Effector memory CD8-positive, alpha-beta T cell (primary cell): ENCODE measurements at places on chromosomes 3 and 15.

GRCh38 chr3:43053291-43053690 is 52.6 kb downstream of the POMGNT2 start:
- no peak for DNase-seq

GRCh38 chr3:135458541-135459322 is 506.8 kb upstream of the PPP2R3A start:
- no peak for DNase-seq

DNA sequence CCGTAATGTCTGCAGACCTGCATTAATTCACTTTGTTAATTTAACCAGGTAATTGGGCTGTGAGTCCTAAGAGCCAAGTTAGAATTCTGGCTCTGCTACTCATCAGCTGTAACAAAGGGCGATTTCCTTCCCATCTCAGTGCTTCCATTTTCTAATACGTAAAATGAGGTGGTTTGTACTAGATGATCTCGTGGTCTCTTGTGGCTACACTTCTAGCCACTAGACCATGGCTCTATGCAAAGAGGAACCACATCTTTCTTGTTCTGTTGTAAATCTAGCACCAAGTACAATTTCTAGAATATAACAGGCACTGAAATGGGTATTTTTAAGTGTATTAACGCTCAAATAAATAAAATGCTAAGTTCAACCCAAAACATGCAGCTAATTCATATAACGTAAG is 174.4 kb upstream of the THBS1 start:
- DNase-seq = no peak

GRCh38 chr3:137024348-137024747 is 66.6 kb downstream of the IL20RB start:
- DNase-seq = no peak

DNA sequence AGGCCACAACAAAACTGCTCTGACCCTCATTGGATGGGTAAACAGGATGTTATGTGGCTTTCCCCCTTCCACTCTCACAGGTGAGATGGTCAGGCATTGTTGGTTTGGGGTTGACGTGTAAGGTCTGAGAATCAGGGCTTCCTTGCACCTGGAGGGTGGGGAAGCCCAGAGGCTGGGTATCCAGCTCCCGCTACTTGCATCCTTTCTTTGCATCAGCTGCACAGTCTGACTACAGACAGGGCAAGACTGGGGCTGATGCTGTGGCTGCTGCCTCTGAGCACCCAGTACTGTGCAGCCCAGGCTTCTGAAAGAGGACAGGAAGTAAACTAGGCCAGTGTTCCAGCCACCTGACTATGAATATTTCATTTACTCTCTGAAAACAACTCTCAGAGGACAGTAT is 58.0 kb upstream of the ATP2B2 start:
- DNase-seq = no peak

DNA sequence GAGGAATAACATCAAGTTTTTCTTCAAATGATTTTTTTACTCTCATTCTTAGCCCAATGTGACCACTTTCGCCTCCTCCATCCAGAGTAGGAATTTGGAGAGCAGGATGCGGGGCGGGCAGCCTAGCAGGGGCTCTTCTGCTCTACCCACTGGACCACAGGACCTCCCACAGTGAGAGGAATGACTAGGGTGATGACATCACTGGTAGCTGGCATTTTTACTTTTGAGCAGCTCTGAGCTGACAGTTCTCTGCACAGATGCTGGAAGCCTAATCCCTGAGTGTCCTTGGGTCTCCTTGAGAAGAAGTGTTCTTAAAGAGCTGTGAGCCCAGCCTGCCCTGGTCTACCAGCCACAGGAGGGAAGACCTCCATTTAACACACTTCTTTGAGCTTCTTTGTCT is 1.4 kb upstream of the HCN4 start:
- no peak for DNase-seq

GRCh38 chr3:120625159-120625586 is 29.0 kb downstream of the NDUFB4 start:
- no peak for DNase-seq

DNA sequence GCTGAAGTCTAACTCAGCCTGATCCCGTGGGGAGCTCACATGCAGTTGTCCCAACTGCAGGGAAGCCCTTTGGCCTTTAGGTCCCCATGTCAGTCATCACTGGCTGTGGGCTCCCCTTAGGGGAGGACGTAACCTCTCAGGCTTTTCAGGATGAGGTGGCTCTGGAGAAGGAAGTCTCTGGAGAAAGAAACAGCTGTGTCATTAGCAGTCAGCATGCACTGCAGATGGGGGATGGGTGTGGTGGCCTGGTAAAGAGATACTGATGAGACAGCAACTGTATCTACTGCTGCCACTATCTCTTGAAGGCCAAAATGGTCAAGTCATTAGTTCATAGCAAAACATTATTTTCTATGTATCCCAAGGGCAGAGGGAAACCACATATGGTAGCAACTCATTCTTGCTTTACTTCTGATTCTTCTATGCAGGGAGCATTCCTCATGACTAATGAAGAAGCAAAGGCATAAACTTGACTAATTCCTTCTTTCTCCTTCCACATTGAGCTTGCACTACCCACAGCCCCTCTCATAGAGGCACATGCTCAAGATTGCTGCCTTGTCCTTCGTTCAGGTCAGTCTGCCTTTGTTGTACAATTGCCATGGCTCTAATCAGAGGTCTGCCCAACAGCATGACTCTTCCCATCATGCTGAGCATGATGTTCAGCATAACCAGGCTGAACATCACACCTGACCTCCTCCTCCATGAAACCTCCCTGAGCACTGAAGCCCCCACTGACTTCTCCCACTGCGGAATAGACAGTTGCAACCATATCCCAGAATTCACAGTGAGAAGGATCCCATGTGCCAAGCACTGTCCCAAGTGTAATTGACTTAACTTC is 47.8 kb upstream of the TMEM158 start:
- DNase-seq = no peak

GRCh38 chr15:93089727-93090305 is 805 bp upstream of the RGMA start:
- no peak for DNase-seq

GRCh38 chr3:170632780-170633179 is 46.9 kb upstream of the SLC7A14 start:
- DNase-seq = no peak

DNA sequence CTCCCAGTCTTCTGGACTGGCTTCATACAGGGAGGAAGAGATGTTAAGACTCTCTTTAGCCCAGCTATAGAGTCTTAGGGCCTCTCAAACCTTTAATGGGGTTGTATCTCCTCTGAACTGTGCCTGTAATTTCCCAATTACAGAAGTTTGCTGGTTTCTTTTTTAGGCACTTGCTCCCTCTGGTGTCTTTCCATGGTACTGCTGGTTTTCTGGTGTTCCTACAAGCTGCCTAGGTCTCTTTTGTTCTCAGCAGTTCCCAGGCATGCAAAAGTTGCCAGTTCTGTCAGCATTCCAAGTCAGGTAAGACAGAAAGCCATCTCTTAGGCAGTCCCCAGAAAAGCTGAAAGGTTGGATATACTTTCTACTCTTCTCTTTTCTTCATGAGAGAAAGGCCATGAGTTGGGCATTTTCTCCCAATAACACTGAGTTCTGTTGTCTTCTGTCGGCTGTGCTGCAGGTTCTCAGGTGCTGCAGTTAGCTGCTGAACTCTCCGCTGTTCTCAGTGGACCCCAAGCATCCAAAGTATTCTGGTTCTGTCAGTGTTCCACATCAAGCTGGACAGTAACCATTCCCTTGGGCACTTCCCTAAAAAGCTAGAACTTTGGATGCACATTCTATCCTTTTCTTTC is 54.4 kb upstream of the EHHADH start:
- peak; percentile 38 for DNase-seq

DNA sequence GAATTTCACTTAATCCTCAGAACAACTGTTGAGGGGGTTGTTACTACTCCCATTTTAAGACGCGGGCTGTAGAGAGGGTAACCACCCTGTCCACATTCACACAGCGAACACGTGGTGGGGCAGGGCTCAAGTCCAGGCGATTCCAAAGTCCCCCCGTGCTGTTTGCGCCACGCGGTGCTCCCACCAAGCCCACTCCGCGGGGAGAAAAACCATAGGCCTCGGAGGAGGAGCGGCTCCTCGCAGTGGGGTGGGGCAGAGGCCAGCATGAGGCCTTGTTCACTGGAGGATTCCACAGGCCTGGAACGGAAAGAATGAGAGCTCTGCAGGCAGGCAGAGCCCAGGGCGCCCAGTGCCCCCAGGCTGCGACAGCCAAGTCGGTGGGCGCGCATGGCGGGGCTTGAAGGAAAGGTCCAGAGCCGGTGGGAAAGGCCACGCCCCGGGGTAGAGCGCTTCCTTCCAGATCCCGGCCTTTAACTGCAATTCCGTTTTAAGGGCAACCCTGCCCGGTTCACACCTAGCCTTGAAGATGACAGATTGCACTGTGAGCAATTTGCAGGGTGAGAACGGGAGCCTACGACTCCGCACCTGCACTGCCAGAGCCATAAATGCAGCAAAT is 161.8 kb upstream of the TBL1XR1 start:
- DNase-seq = peak; percentile 38

DNA sequence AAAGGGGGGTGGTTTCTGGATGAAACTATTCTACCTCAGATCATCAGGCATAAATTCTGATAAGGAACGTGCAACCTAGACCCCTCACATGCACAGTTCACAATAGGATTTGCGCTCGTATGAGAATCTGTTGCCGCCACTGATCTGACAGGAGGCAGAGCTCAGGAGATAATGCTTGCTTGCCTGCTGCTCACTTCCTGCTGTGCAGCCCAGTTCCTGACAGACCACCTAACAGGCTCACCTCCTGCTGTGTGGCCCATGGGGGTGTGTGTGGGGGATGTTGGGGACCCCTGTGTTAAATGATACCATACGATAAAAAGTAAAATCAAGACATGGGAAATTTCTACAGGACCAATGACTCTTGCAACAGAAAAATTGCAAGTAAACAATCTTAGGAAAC is 24.0 kb downstream of the CP start:
- DNase-seq = no peak

GRCh38 chr3:19816631-19817030 is 117.4 kb downstream of the EFHB start:
- no peak for DNase-seq

DNA sequence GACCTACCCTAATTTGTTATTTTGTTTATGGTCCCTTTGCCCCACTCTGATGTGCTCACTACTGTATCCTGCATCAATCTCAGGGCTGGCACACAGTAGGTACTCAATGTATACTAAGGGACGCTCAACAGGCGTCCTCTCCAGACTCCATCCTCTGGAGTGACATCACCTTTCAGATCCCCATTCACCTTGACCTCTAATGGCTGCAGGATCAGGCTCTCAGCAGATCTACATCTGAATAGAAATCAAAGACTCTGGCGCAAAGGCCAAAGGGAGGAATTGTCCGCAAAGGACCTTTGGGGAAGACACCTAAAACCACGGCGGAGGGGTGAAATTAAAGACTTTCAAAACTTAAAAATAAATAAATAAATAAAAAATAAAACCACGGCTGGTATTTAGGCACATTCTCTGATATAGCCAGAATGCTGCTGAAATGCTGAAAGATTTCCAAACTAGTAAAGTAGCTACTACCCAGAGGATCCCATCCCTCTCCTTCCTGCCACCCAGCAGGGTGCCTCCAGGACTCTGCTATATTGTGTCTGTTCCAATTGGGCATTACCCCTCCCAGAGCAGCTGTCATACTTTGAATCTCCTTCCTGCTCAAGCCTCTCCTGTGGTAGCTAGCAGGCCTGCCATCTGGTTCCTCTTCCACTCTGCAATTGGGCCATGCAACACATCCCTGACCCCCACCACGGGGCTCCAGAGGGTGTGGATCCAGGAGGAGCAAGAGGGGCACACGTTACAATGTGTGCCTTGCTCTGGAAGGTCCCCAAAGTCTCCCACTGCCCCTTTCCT is 6.1 kb downstream of the SHF start:
- no peak for DNase-seq

- DNase-seq = no peak
Observed at GRCh38 chr3:10195366-10196089, 30.8 kb downstream of the IRAK2 start.

DNA sequence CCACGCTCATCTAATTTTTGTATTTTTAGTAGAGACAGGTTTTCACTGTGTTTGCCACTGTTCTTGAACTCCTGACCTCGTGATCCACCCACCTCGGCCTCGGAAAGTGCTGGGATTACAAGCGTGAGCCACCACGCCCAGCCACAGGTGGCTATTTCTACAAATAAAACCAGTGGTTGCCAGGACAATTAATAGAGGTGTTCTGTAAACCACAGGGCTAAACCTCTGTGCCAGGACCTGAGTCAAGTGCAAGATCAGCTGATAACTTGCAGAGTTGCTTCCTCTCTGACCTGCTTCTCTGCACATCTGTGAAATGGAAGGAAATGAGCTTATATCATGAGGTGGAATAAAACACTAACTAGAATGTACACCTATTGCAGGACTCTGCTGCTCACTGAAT is 72.8 kb downstream of the CD200R1L start:
- DNase-seq = peak; percentile 16

DNA sequence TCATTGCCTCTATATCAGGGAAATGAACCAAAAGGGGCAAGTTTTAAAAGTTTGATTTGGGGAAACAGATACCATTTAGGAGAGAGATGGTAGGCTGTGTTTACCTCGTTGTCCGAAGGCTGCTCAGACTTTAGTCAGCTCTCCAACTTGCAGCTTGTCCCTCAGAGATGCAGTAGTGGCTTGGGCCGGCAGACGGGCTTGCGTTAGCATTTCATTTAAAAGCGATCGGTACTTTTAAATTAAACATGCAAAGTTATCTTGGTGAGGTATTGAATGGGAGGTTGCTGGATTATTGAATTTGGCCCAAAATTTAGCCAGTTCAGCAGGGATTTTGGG is 26.2 kb downstream of the EEFSEC start:
- DNase-seq = no peak

DNA sequence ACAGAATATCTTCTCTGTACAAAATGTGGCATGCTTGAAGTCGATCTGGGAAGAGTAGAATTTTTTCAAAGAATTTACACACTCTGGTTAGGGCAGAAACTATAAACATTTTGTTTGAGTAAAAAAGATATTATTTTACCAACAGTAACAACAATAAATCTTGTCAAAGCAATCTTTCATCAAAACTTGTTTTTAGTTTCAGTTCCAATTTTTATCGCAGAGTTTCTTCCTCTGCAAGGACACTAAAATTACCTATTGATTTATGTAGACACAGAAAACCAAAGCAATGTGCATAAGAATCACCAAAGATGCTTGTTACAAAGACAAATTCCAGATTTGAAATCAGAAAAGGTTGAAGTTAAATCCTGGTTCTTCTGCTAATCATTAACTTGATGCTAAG is 61.9 kb downstream of the CGGBP1 start:
- DNase-seq = no peak

GRCh38 chr3:122235147-122235546 is 51.7 kb downstream of the CASR start:
- no peak for DNase-seq

GRCh38 chr15:42582569-42583375 is 7.4 kb downstream of the STARD9 start:
- DNase-seq = no peak

DNA sequence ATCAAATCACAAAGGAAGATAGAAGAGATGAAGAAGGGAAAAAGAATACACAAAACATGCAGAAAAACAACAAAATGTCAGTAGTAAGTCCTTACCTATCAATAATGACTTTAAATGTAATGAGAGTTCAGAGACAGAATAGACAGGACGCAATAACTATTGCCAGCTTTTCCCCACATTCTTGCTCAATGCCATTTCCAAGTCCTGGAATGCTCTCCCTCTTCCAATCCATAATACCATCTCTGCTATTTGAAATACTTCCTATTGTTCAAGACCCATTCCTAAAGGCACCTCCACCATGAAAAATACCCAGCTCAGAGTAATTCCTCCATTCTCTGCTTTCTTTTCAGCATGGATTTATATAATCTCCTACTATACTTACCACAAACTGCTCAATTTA is 33.4 kb downstream of the CCDC54 start:
- no peak for DNase-seq

GRCh38 chr3:103711670-103712069 is 1276.9 kb downstream of the ZPLD1 start:
- DNase-seq = no peak
